ENCODE measurements at places on chromosomes 5 and 9.

DNA sequence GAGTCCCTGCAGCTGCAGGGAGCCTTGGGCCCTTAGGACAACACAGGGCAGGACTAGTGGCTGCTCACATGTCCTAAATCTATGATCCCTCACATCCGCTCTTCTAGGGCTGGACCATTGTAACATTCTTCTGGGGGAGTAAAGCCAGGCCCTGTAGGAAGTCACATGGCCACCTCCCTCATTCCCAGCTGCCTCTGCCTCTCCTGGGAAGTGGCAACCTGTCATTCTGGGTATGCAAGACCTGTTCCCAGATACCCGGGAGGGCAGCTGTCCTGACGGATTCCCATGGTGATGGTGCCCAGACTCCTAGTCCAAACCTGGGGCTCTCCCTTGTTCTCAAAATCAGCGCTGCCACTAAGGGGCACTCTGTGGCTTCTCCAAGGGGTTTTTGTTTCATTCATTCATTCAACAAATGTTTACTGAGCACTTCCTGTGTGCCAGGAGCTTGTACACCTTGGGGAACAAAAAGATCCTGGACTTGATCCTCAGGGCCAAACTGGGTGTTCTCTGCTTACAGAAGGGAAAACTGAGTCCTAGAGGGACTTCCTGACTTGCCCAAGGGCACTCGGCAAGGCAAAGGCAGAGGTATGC, 85.6 kb downstream of the PSD2 start:
- no peak for DNase-seq

- no peak for DNase-seq
These were observed 18.5 kb downstream of the JADE2 start for GRCh38 chr5:134543820-134544614.

GRCh38 chr9:125932746-125933455, 185.7 kb downstream of the PBX3 start:
- DNase-seq: no peak

- DNase-seq: no peak
These were observed 40.1 kb upstream of the TIFAB start for GRCh38 chr5:135492319-135492626.

Measured in stimulated activated CD8-positive, alpha-beta memory T cell treated with anti-CD3 and anti-CD28 coated beads, Interleukin-4, amount 100 ng/mL, for 24 hours (primary cell).